ENCODE measurements at places on chromosomes 6 and 20.

- DNase-seq, result no peak
Measured at GRCh38 chr20:1308067-1308701, 20.8 kb downstream of the SDCBP2 start.

GRCh38 chr6:3711776-3712175 is 39.7 kb downstream of the PXDC1 start:
- DNase-seq, result no peak

DNA sequence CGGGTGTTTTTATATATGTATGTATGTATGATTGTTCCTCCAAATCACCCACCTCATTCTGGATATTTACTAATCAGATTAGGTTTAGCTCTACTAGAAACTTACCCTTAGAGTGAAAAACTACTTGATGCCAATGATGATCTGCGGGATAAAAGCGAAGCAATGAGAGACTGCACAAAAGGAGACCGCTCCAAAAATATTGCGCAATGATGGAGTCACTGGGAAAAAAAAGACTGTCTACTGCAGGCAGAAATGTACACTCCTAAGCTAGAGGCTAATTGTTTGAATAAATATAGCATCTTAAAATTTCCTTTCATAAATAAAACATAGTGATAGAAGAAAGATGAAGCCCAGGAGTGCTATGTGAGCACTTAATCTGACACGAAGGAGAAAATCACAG is 7.3 kb downstream of the RAB32 start:
- DNase-seq, result no peak

- DNase-seq, result no peak
Measured at GRCh38 chr6:145067430-145067829, 667.9 kb downstream of the EPM2A start.

- no peak for DNase-seq
Measured at GRCh38 chr6:112485827-112486212, 138.7 kb downstream of the RFPL4B start.

- DNase-seq, result no peak
Measured at GRCh38 chr6:37182736-37183590, 13.0 kb downstream of the PIM1 start.

DNA sequence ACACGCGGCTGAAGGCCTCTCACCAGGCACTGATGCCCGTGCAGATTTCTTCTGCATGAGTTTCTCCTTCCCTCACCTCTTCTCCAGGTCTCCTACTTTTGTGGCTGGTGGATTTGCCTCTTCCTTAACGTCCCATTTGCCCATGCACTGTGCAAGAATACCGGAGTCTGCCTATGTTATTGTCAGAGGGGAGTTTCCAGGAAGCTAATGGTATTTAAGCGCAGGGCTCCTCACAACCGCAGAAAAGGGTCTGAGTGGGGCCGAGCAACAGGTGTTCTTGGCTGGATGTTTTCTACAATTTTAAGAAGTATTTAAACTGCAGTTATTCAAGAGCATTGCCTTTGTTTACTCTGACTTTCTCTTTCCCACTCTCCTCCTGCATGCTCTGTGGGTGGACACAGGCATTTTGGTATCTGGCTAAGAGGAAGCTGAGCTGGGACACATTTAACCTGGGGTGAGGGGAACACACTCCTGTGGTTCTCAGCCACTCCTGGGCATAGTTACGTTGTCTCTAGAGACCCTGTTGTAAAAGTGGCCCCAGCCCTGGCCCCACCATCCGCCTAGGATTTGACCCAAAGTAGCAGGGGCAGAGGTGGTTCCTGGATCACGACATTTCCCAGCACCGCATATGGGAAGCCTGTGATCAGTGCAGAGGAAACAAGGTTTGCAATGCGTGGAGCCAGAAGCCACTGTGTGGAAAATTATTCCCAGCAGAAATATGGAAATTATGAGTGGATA is 34.4 kb downstream of the GGTLC1 start:
- no peak for DNase-seq

DNA sequence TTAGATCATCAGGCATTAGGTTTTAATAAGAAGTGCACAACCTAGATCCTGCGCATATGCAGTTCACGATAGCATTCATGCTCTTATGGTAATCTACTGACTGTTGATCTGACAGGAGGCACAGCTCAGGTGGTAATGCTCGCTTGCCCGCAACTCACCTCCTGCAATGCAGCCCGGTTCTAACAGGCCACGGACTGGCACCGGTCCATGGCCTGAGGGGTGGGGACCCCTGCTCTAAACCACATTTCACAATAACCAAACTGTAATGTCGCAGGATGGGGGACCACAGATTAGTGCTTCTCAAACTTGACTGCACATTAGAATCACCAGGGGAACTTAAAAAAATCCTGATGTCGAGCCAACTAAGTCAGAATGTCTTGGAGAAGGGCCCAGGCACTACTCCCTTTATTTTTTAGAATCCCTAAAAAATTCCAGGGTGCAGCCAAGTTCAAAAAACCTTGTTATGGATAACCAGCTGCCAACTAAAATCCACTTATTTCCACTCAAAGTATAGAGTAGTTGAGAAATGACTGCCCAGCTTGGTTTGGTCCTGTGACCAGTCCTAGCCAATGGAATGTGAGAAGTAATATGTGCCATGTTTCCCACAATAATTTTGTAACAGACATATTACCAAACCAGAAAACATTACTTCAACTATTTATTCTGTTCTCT is 3.1 kb downstream of the SHPRH start:
- DNase-seq, result no peak

GRCh38 chr20:14820771-14821170 is 483.4 kb upstream of the FLRT3 start:
- no peak for DNase-seq
